HFFc6 (cell line): ENCODE measurements at places on chromosomes 6 and 20. TPM values are rescaled to one million over a fixed set of nuclear protein-coding genes. Genes with fewer than 3 reads are reported as not detected.

DNA sequence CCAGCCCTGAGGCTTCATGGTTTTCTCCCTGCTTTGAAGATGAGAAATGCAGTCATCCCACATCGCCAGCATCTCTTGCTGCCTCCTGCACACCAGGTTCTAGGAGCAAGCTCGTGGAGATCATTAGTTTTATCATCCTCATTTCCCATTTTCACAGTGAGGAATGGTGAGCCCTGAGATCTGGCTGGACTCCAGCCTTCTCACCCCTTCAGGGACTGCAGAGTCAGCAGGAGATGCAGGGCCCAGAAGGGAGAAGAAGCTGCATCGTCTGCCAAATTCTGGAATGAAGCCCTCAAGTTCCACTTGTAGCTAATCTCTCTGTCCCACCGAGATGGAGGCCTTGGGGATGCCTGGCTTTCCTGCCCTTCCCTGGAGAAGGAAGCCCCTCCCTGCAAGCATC, 216.8 kb downstream of the TAF4 start:
- DNase-seq: no peak
- no peak overlapping the region for H3K27ac ChIP-seq
- no peaks in the 10 kb centered on the region for H3K36me3 ChIP-seq
- H3K4me3 ChIP-seq: no peak overlapping the region
- H3K4me1 ChIP-seq: no peaks in the 10 kb centered on the region

- no peak overlapping the region for H3K4me3 ChIP-seq
- no peaks in the 10 kb centered on the region for H3K36me3 ChIP-seq
- no peak for DNase-seq
These were observed 104.2 kb downstream of the TFAP2B start for GRCh38 chr6:50922579-50923525.

- H3K27ac ChIP-seq: no peak overlapping the region
- peaks cover 9% of the 10 kb centered on the region for H3K27me3 ChIP-seq
- no peaks in the 10 kb centered on the region for H3K4me1 ChIP-seq
- no peak overlapping the region for H3K4me3 ChIP-seq
- H3K36me3 ChIP-seq: no peaks in the 10 kb centered on the region
- DNase-seq: no peak
These were observed 231.7 kb downstream of the TAF4 start for GRCh38 chr20:61833807-61834610.

DNA sequence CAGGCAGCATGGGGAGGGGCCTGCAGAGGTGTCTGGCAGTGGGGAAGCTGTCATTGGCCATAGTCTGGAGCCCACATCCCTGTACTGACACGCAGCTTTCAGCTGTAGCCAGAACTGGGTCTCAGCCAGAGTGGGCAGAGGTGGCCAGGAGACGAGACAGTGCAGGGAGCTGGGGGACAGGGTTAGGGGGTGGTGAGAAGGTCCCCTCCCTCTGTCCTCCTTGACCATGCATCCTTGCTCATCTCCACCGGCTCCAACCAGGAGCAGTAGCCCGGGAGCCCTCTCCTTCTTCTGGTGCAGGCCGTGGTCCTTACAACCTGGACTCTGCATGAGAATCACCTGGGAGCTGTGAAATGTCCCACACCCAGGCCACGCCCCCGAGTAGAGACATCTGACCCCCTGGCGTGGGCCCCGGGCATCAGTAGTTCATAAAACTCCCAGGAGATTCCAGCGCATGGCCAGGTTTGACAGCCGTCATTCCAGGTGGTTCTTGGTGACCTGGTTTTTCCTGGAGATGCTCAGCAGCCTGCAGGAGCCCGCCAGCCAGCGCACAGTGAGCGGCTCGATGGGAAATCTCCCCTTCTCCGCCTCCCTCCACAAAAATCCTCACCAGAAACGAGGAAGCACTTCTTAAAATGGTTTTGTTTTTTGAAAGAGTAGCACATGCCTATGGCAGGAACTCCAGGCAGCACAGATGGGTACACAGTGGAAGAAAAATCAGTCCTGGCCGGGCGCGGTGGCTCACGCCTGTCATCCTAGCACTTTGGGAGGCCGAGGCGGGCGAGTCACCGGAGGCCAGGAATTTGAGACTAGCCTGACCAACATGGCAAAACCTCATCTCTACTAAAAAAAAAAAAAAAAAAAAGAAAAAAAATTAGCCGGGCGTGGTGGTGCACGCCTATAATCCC, 56.2 kb downstream of the ADNP start:
- no peaks in the 10 kb centered on the region; the same call in 1 of the 2 replicates for H3K27me3 ChIP-seq
- no peaks in the 10 kb centered on the region for H3K4me1 ChIP-seq
- H3K36me3 ChIP-seq: no peaks in the 10 kb centered on the region
- H3K27ac ChIP-seq: no peak overlapping the region
- no peak overlapping the region for H3K4me3 ChIP-seq

Gene ZBTB12
- total RNA-seq: 8.2 to 10.0 TPM (median 9.9 TPM) in 3 replicates

- H3K36me3 ChIP-seq: no peaks in the 10 kb centered on the region
- no peak overlapping the region for H3K4me3 ChIP-seq
- peaks cover 81% of the 10 kb centered on the region for H3K4me1 ChIP-seq
- H3K27ac ChIP-seq: peak overlapping the region; percentile 4; the same call in 1 of the 2 replicates
- no peaks in the 10 kb centered on the region for H3K27me3 ChIP-seq
These were observed 69.9 kb downstream of the FYN start for GRCh38 chr6:111803371-111803770.
